ENCODE measurements at places on chromosomes 3 and 15. TPM values are rescaled to one million over a fixed set of nuclear protein-coding genes. Genes with fewer than 3 reads are reported as not detected.

DNA sequence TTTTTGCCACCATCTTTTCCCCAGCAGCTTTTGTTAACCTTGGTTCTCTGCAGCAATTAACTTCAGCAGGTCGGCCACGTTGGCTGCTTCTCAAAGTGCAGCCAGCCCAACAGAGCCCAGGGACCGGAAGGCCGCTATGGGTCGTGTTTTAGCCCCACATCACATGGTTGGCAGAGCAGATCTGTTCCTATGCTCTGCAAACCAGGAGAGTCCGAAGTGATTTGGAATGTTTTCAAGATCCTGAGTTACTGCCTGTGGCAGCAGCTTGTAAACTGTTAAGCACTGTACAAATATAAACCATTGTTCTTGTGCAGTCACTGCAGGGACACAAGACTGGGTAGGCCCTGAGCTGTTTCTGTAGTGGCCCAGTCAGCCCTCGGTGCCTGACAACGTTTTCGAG lies 69.6 kb upstream of the MYZAP start:
- no peak for DNase-seq

DNA sequence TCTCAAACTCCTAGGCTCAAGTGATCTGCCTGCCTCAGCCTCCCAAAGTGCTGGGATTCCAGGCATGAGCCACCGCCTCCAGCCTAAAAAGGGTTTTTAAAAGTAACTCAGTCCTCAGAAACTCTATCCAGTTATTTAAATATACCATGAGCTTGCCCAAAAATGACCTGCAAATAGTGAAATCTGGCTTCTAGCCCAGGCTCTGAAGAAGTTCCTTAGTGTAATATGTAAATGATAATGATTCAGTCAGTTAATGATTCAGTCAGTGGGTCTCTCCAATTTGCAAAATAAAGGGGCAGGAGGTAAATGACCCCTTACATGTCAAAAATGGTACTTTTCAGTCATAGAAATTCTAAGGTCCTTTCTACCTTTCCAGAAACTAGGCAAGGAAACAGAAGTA lies 28.8 kb downstream of the LRRC2 start:
- DNase-seq: no peak

- DNase-seq: no peak
These were observed 952.0 kb downstream of the AGBL1 start for GRCh38 chr15:87031540-87032230.

GRCh38 chr3:55122312-55122711 lies 194.5 kb upstream of the LRTM1 start:
- no peak for DNase-seq

DNA sequence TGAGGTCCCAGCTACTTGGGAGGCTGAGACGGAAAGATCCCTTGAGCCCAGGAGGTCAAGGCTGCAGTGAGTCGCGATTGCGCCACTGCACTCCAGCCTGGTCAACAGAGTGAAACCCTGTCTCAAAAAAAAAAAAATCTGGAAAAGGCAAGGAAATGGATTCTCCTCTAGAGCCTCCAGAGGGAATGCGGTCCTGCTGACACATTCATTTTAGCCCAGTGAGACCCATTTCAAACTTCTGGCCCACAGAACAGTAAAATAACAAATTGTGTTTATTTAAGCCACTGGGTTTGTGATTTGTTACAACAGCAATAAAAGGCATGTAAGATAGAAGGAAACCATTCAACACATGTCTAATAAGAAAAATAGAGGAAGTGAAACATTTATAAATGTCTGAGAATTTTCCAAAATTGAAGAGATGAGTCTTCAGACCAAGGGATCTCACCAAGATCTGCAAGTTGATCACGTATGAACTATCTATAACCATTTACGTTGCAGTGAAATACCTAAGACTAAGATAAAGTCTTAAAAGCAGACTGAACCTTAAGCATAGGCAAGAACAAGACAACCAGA lies at the start of gene HTR3E:
HTR3E (plus strand) TSS at position 254 of the 573 bp plus-strand sequence. CDS start 466 bp downstream, outside the sequence.
- DNase-seq: no peak

DNA sequence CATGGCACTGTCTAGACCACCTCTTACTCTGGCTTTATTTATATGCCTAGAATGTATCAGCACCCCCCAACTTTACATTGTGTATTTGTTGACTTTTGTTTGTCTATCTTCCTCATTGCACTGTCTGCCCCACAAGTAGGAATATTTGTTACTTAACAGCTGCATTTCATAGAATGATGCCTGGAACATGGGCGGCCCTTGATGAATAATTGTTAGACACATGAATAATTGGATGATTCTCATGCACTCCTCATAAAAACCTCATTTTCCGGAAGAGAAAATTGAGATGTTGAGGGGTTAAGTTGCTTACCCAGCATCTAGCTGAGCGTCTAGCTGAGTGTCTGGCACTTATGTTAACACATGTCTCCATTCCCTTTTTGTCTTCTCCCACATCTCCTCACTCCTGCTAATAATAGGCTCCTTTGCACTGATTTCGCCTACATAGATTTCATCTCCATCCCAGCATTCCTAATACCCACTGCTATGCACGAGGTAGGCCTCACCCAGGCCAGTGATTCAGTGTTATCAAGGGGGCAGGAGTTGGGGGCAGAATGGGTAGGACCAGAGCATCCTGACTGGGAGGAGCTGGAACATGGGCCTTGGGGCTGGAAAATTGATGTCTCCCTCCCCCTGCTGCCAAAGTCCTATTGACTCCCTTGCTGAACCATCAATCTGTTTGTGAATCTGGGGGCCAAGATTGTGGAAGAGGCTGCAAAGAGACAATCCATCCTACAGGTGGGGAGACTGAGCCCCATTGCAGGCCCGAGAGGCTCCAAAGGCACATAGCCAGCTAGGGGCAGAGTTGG lies 7.8 kb upstream of the WNT7A start:
- DNase-seq: no peak

DNA sequence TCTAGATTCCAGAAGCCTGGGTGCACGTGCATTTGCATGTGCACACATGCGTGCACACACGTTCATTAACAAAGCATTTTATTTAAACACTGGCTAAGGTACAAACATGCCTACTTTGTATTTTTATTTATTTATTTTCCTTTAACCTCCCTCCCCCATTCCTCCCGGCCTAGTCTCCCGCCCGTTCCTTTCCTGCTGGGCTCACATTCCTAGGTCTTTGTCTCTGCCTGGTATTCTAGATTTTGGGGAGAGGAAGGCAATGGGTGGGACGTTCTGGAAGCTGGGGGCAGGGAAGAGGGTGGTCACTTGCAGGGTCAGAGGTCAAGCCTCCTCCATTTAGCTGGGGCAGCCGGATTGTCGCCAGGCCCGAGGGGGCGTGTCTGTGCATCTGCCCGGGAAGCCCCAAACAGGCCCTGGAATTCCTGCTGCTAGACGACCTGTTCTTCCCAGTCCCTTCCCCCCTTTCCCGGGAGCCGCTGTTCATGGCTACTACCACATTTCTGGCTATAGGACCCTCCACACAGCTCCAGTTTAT lies 51.8 kb downstream of the TRIM71 start:
- DNase-seq: no peak

DNA sequence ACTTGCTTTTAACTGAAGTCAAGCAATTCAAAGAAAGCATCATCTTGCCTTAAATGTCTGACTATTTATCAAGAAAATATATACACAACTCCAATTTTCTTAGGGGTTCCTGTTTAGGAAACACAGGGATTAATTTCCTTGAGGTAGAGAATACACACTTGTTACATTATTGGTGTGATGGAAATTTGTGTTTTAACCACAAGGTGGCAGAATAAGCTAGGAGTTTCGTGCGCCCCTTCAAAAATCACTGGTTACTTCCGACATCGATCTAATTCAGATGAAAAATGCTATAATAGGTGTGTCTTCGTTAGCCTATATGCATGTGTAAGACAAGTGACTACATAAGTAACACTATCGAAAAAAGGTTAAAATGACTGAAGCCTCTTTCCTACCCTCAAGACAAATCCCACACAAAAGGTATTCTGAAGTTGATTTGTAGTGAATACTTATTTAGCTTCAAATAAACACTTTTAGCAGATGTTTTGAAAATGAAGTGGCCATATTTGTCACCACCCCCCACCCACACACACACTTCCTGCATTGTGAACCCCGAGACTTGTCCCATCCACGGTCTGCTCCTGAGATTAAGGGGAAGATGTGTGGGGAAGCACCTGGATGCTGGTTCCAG lies 246.5 kb downstream of the ROBO1 start:
- no peak for DNase-seq

- peak; percentile 51 for DNase-seq
These were observed 66.7 kb downstream of the SLC6A1 start for GRCh38 chr3:11059090-11059798.

DNA sequence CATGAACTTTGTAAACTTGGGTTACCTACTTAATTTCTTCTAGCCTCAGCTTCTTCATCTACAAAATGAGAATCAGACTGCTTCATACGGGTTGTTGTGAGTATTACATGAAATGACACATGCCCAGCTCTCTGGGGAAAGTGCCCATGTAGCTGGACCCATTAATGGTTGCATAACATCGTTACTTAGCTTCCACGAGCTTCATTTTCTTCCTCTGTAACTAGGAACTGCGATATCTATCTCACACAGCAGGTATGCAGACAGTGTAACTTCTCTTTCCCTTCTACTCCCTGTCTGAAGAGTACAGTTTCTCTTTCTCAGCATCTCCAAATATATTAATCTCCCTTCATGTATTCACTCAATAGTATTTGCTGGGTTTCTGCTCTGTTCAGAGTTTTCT lies 37.9 kb upstream of the DLG1 start:
- no peak for DNase-seq

GRCh38 chr15:57237301-57237642 lies 139.0 kb upstream of the CGNL1 start:
- no peak for DNase-seq

DNA sequence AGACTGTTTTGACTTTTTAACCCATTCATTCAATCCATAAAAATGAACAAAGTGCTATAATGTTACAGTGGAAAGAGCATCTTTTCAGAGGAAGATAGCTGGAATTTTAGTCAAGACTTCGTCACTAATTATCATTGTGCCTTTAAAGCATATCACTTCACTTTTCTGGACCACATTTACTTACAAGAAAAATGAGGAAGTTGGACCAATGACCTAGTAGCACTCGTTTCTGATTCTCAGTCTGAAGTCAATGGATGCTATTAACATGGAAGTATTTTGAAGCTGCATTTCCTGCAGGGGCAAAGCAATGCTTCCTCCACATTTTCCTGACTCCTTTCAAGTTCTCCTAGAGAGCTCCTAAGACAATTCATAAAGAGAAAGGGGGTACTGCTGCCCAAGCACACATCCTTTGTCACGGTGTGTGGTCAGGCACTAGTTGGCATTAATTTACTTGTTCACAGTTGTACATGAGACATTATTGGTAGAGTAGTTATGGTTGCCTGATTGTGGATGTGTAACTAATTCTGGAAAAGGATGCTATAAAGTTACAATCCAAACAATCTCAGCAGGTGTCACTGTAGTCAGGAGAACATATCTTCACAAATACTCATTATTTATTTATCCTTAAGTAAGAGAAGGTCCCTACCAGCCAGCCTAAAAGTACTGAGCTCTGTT lies 1049.1 kb downstream of the FHIT start:
- DNase-seq: no peak

- peak; percentile 96 for DNase-seq
These were observed at the start of the genes CHP1 and EXD1 for GRCh38 chr15:41230650-41231421. CHP1 (plus strand) TSS chr15:41231268; CDS start chr15:41231383, 115 bp downstream. EXD1 (minus strand) TSS chr15:41230757; CDS start chr15:41226575, 4,182 bp downstream.

DNA sequence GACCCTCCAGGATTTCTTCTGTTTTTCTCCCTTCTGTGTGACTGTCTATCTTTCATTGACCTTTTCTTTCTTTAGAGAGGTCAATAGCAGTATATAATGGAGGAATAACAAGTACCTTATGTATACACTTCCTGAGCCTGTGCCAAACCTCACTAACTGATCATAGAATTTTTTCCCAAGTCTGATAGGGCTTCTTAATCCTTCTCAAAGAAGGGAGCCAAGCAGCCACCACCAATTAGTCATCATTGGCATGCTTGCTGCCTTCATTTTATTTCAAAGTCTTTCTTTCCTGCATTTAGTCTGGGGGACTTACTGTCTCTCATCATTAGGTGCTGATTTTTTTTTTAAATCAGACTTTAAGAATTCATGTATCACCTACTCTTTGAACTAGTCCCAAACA lies 327.0 kb downstream of the FEZF2 start:
- no peak for DNase-seq

DNA sequence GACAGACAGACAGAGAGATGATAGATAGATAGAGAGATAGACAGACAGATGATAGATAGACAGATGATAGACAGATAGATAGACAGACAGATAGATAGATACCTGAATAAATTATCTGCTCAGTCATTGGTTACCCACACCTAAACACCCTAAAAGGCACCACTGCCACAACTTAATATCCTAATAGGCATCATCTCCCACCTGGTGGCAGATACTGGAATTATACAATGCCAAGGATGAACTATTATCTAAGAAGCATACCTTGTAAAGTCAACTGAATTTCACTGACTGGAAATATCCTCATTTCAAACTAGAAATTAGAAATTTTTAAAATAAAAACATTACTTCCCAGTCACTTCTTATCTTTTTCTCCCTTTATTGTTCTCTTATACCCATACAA lies 19.4 kb upstream of the ATP8B4 start:
- no peak for DNase-seq

- no peak for DNase-seq
These were observed 272.2 kb upstream of the RARB start for GRCh38 chr3:25155652-25156471.

DNA sequence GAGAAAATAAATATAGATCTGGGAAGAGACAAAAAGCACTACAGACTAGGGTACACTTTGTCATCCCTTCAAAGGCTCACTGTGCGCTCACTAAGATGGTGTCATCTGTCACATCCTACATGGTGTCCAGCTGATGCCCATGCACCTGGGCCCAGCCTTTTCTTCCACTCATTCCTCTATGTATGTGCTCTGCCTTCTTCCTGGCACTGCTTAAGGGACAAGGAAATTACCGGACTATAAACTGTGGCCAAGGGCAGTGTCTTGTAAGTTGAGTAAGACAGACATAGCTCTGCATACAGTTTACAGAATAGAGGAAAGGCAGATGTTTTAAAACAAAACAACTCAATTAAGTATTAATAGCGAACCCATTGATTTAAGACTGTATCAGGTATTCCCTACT lies 52.9 kb downstream of the ARHGAP31 start:
- no peak for DNase-seq

GRCh38 chr3:124768812-124769211 lies 38.6 kb downstream of the UMPS start:
- no peak for DNase-seq

DNA sequence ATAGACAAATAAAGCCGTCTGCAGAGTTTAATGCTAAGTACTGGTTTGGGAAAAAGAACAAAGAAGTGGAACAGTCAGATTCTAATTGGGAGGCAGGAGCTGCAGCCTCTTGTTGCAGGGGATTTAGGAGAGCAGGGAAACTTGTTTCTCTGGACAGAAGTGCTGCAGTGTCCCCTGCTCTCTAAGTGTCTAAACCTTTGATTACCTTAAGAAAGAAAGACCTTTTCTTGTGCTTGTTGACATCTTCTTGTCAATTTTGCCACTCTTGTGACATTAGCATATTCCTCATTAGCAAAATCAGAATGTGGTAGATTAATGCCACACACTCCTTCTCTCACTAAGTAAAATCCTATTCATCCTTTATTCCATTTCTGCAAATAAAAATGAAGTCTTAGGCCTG lies 38.8 kb downstream of the TRAT1 start:
- DNase-seq: no peak

Gene C2CD4A
- 0.14 TPM for total RNA-seq

Gene FSD2
- not detected for total RNA-seq

Gene VIPR1
- 5.2 TPM for total RNA-seq

Gene LRRK1
- 1.4 TPM for total RNA-seq

Gene FETUB
- not detected for total RNA-seq

Gene LSG1
- 40.0 TPM for total RNA-seq

Gene GHSR
- total RNA-seq: not detected

Gene ROPN1
- not detected for total RNA-seq

Gene TMEM40
- total RNA-seq: not detected

Gene TMEM212
- total RNA-seq: not detected

Gene TRH
- total RNA-seq: not detected

Gene LRTM1
- not detected for total RNA-seq

Gene SNTN
- total RNA-seq: not detected
